ENCODE measurements at places on chromosomes 7 and 10.

GRCh38 chr7:43196379-43196778 is 83.9 kb downstream of the HECW1 start:
- no peak for DNase-seq

- no peak for DNase-seq
These were observed 5.7 kb downstream of the LDB3 start for GRCh38 chr10:86673827-86674581.

- DNase-seq = no peak
These were observed 88.6 kb downstream of the INPP5A start for GRCh38 chr10:132626019-132626760.

GRCh38 chr7:1933066-1933750 is 263.1 kb downstream of the ELFN1 start:
- DNase-seq = no peak

DNA sequence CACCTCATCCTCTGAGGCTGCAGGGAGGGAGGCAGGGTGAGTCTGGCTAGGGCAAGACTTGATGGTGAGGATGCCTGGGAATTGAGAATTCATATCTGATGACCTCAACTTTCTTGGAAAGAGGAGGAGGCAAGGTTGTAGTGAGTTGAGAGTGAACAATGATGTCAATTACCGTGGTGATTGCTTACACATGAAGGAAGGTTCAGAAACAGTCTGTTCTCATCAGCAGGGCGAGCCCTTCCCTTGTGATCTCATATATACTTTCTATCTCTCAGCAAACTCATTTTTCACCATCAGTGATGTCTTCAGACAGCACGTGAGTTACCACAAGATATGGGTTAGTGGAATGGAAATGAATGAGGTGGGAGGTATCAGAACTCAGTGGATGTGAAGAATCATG is 20.1 kb upstream of the COL13A1 start:
- no peak for DNase-seq

GRCh38 chr7:157628456-157628855 is 291.7 kb downstream of the DNAJB6 start:
- DNase-seq = no peak

GRCh38 chr10:100696477-100696901 is 48.9 kb upstream of the PAX2 start:
- no peak for DNase-seq

- DNase-seq = no peak
These were observed 217.2 kb downstream of the ANK3 start for GRCh38 chr10:60172363-60172990.

- DNase-seq = no peak
These were observed 513.6 kb downstream of the HTR7 start for GRCh38 chr10:90344226-90344625.

DNA sequence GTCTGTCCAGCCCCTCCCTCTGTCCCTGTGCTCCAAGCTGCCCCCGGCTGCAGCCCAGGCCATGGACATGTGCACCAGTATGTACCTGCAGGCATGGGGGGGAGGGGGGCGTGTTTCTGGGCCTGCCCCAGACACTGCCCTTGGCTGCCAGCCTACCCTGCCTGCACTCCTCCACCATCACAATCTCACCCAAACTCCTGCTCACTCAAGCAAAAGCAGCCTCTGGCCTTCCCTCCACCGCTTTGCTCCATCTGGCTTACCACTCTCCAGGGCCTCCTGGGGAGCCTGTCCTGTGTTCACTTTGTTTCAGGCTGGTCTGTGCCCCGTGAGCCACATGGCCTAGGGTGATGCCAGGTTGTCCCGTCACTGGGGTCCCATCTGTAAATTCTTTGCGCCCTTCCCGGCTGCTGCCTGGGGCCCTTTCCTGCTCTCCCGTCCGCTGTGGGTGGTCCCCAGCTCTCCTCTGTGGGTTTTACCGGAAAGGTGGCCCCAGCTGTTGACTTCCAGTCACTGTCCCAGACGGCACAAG is 33.3 kb upstream of the PPIF start:
- DNase-seq = no peak

DNA sequence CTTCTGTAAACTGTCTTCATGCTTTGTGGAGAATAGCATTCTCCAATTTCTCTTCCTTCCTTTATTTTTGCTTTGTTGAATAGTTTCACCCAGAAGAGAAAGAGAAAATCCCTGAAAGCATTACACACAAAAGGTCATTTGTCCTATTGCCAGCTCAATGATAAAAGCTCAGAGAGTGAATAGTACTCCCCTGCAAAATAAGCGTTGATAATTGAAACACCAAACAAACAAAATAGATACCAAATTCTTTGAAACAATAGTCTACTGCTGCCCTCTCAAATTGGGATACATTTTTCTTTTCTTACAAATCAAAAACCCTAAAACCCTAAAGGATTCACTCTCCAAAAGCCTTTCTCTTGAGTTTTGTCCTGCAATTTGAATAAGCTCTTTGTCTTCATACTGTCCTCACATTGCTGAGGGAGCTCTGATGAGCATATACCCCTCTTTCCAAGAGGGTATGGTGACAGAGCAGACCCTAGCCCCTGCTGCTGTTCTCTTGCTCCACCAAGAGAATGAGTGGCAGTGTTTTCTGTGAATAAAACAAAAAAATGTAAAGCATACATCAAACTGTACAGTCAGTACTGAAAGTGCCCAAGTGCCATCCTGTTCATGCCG is 134.4 kb downstream of the CSTF2T start:
- DNase-seq = no peak

- no peak for DNase-seq
These were observed 78.1 kb downstream of the CXCL12 start for GRCh38 chr10:44306762-44307161.

DNA sequence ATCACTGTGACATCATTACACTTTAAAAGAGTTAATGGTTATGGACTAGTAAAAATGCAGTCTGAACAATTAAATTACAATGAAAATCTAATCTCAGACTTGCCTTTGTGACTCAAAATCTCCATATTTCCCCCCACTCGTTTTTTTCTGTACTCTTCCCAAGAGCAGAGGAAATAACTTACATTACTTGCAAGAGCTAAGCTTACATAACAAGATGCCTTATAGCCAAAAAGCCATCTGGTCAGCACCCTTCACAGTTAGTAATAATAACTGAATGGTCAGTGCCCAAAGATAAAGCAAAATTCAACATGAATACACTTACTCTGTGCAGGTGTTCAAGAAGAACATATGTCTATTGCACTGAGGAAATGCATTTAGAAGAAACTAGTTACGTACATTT is 1381.5 kb upstream of the CELF2 start:
- DNase-seq = no peak

- no peak for DNase-seq
These were observed 147.4 kb downstream of the KMT2E start for GRCh38 chr7:105161366-105161765.

- DNase-seq = no peak
These were observed 20.6 kb downstream of the PITRM1 start for GRCh38 chr10:3151889-3152565.

- DNase-seq = no peak
These were observed 312.6 kb downstream of the BMPER start for GRCh38 chr7:34217972-34218371.
